ENCODE measurements at places on chromosomes 3 and 15.

GRCh38 chr3:185758912-185759311 lies 65.9 kb downstream of the IGF2BP2 start:
- DNase-seq = no peak

DNA sequence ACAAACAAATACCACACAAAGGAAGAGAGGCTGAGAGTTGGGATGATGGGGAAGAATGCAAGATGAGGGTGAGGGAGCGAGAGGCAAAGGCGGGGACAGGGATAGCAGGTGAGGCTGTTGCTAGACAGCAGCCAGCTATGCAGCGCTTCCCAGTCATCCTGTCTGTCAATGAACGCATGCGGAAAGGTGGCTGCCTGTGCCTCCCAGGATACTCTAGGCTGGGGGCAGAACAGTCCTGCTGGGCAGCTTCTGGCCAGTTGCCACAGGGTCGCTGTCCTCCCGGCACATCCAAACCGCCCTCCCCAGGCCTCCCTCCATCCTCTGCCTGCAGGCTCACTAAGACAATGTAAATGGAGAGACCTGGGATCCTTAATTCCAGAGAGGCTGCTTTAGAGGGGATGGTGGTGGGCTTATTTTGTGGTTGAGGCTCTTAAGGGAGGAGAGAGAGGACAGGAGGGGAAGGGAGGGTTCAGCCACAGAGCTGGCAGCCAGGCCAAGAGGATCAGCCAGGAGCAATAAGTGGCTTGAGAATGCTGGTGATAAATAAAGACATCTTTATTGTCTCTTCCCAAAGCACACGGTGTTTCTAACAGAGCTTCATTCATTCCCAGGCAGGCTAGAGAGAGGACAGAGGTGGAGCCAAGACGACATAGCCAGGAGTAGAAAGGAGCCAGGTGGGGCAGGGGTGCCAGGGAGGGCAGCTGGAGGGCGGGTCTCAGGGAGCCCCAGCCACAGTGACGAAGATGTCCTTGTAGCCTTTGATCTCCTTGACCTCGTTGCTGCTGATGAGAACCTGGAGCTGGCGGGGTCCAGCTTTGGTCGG lies 9.2 kb upstream of the TGM5 start:
- no peak for DNase-seq

DNA sequence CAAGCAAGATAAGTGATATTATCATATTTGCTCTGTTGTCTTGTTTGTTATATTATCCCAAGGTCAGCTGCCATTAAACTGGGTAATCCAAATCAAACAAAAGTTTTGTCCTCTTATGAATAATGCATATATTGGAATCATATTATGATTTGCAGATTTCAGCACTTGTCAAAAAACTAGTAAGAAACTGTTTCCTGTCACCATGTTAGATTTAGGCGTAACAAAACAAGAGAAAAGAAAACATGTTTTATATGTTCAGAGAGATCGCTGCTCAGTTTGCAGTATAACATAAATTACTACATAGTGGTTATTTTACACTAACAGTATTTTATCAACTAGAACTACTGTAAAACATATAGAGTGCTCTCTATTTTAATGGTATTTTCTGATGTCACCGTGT lies 123.4 kb upstream of the ICE2 start:
- DNase-seq = no peak

DNA sequence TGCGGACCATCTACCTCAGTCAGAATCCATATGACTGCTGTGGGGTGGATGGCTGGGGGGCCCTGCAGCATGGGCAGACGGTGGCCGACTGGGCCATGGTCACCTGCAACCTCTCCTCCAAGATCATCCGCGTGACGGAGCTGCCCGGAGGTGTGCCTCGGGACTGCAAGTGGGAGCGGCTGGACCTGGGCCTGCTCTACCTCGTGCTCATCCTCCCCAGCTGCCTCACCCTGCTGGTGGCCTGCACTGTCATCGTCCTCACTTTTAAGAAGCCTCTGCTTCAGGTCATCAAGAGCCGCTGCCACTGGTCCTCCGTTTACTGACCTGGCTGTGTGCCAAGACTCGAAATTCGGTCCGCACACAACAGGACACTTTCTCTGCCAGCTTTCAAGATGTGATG lies 21.9 kb downstream of the NRROS start:
- no peak for DNase-seq

GRCh38 chr3:81302045-81302444 lies 459.4 kb downstream of the GBE1 start:
- no peak for DNase-seq

DNA sequence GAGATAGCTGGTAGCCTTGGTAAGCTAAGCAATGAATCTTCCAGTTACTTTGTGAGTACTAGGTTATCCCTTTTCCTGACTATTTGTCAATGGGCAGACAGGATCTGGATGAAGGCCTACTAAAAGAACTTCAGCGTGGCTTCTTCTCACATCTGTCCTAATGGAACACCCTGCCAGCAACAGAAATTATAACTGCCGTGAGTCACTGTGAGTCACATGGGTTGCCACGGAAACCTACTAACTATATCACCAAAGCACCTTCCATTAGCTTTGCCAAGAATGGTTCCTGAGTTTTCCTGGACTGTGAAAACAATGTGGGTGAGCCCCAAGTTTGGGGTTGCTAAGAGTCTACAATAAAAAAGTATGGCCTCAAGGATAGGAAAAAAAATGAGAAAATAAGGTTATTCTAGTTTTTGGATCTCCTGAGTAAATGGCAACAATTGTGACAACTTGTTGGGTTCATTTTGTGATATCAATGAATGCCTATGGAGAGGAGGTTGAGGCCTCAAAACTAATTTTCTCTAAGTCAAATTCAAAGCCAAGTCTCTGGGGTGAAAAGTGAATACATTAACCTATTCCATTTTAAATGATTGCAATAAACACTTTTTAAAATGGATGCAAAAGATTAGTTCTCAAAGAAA lies 195.1 kb upstream of the ICE2 start:
- DNase-seq = peak; percentile 48

DNA sequence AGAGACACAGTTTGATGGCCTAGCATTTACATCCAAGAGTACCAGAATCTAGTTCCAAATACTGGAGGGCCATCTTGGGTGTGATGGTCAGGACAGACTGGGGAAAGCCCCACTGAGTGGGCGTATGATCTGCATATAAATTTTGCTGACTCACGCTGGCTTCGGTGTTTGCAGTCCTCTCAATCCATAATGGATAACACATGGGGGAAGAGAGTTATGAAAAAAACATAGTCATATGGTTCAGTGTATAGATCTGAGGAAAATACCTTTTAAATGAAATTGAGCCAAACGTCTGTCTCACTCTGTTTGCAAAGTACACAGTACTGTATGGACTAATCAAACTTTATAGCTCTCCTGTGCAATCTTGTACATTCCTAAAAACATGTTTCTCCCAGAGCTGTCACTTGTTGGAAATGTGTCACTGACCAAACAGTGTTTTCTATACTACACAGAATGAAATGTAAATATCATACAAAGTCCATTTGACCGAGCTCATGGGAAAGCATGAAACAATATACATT lies 125.3 kb upstream of the THBS1 start:
- DNase-seq = no peak

DNA sequence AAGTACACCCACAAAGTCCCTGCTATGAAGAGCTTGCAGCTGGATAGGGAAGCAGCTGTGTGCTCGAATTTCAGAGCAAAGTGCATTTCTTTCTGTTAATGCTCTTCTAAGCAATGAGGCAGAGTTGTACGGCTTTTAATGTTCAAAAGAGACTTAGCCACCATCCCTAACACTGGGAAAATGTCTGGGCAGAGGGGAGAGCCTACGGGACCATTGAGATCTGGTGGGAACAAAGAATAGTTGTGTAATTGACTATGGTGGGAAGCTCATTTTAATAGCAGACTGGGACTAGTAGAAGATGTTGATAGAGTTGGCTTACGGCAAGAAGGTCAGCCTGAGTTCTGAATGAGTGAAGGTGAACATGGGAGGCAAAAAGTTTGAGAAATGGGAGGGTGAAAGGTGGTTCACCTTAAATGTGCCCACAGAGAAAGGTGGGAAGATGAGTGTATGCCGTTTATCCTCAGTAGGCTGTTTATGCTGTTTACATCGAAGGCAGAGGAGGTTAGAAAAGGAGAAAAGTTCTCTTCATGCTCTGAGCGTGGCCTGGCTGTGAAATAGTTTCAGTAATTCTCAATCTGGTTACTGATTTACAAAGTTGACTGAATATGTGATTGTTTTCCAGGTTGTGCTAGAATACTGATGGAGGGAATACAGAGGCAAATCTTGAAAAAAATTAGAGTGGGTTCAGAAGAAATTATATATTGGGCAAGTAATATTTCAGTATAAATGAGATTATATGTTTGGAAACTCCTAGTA lies 22.9 kb upstream of the UTS2B start:
- no peak for DNase-seq

GRCh38 chr15:38961456-38961855 lies 396.8 kb upstream of the RASGRP1 start:
- peak; percentile 51 for DNase-seq

DNA sequence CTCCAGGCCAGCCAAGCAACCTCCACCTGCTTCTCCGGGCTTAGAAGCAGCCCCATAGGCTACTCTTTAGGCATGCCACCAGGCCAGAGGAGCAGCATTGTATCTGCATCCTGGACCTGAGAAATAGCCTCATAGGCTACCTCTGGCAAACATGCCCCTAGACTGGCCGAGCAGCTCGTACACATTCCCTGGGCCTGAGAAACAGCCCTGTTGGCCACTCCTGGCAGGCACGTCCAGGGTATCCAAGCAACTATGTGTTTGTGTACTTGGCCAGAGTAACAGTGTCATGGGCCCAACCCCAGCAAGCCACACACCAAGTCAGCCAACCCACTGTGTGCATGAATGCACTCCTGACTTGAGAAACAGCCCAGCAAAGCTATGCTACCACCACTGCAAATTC lies 498.7 kb upstream of the CDIN1 start:
- no peak for DNase-seq

- no peak for DNase-seq
Observed at GRCh38 chr15:65641768-65642475, 20.2 kb downstream of the SLC24A1 start.

DNA sequence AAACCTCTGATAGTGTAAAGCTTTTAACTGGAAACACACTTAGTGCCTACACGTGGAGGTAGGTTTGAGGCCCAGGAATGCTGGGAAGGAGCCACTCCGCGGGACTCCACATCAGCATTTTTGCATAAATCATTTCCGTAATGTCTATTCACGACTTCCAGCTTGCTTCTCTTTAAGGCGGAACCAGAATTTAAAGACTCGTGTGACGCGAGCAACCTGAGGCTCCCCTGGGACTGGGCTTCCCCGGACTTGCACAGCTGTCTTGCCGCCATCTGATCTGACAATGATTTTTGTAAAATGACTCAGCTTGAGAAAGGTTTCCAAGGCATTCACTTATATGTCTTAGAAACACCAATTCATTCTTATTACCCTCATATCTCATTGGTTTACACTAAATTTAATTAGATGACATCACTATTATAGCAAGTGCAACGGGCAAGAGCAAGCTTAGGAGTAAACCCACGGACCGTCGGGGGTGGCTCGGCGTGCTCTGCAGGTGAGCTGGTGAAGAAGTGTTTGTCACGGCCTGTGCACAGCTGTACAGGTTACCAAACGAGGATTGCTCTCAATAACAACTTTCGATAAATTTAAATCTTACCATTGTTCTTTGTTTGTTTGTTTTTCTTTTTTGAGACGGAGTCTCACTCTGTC lies 95.2 kb downstream of the CHSY1 start:
- no peak for DNase-seq

GRCh38 chr3:82240322-82240721 lies 478.9 kb upstream of the GBE1 start:
- DNase-seq = no peak

DNA sequence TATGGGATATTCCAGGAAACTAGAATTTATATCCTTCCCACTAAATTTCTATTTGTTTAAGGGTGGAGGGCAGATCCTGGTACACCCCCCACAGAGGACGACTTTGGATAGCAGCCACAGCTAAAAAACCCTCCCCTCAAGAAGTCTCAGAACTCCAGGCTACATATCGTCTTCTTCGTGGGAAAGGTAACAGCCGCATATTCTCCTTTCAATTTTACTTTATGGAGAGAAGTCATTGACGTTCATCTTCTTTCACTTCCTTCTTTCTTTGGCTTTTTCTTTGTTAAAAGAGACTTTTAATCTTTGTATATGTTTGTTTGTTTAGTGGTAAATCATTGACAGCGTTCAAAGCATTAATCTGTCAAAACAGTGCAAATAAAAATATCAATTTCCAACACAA lies 36.3 kb downstream of the TRIP4 start:
- no peak for DNase-seq

DNA sequence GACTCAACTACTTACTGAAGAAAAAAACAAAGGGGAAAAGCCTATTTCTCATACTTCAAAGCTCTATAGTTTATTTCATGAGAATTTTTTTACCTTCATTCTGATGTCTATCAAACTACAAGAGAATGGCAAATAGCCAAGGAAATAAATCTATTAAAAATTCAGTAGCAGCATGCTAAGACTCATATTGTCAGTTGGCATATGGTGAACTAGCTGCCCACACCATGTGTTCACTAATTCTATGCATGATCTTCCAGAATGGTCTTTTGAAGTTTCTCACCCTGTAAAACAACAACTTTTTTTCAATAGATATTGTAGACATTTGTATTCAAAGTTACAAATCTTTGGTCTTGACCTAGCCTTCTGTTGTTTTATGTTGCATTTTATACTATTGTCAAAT lies 386.2 kb downstream of the RSL24D1 start:
- no peak for DNase-seq

DNA sequence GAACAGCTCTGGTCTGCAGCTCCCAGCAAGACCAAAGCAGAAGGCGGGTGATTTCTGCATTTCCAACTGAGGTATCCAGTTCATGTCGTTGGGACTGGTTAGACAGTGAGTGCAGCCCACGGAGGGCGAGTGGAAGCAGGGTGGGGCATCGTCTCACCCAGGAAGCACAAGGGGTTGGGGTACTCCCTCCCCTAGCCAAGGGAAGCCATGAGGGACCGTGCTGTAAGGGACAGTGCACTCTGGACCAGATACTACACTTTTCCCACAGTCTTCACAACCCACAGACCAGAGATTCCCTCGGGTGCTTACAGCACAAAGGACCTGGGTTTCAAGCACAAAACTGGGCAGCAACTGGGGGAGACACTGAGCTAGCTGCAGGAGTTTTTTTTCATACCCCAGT lies 8.5 kb upstream of the SLC25A36 start:
- no peak for DNase-seq

- DNase-seq = no peak
Observed at GRCh38 chr3:197591816-197592215, 36.0 kb upstream of the BDH1 start.

- no peak for DNase-seq
Observed at GRCh38 chr3:40477666-40478065, 744 bp downstream of the ZNF619 start.

DNA sequence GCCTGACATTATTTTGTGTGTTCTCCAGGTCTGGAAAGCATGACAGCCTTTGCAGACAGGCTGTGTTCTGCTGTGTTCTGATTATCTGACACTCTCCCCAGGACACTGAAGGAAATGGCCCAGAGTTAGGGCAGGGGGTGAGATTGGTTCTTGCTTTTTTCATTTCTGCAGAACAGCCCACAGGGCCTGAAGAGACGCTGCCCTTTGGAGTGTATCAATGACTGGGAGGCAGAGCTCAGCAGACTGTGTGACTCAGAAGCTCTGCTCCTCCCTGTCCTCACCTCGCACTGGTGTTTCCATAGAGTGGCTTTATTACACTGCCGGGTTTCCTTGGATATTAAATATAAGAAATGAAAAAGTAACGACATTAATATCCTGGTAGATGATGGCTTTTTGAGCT lies 523.6 kb downstream of the NTRK3 start:
- DNase-seq = no peak

- no peak for DNase-seq
Observed at GRCh38 chr15:27327467-27328025, 356.6 kb downstream of the GABRG3 start.

- no peak for DNase-seq
Observed at GRCh38 chr3:96806341-96806740, 8.1 kb upstream of the EPHA6 start.

Measured in left lung (tissue), 14 donors.